ENCODE measurements at places on chromosomes 16 and 17.
A peak's percentile ranks its signal among the peaks of the same experiment; 100 is the strongest.

GRCh38 chr16:87671715-87672270, 69.5 kb downstream of the JPH3 start:
- DNase-seq: no peak

- DNase-seq: no peak
These were observed 81.2 kb upstream of the CACNG3 start for GRCh38 chr16:24174957-24175356.

DNA sequence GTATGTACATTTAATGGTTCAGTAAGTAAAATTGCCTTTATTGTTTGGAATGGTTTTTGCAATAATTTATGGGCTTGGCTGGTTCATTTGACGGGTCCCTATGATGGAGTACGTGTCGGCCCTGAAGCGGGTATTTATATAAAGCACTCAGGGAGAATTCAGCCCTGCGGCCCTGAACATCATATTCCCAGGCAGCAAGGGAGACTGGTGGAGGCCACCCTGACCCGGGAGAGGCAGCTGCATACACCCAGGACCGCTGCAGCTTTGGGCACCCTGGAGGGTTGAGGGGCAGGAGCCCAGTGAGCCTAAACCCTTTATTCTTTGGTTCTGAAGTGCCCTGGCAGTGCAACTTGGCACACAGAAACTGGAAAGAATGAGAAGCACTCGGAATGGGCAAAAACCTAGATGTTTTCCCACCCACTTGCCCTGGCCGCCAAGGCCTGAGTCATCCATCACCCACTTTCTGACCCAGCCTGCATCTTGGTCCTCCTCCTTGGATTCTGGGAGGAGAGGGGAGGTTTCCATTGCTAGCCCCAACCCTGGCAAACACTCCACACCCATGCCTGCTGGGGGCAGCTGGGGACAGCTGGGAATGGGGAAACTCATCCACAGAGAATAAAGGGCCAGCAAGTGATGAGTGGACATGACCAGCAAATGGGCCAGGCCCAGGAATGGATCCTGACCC, 162.2 kb upstream of the TNRC6C start:
- DNase-seq: no peak

DNA sequence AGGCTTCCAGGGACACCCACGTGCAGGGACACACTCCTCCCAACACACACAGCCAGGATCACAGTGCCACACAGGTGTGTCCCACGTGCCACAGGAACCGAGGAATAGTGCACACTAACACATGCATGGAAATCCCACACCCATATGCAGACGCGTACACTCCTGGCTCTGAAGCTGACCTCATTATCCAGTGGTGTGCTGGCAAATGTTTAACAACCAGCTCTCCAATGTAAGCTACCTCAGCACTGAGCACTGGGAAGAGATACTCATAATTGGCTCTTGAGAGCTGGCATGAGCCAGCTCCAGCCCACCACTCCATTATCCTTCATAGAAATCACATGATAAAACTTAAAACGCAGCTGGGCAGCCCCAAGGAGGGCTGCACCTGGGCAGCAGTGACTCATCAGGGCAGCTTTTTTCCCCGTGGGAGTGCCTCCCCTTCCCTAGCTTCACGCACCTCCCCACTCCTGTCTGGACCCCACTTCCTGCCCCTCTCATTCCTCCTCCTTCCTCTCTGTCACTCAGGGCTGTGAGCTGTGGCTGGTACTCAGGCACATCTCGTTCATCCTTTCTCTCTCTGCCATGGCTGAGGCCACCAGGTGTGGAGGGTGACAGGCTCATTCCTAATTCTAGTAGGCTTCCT, 14.9 kb upstream of the TBX21 start:
- DNase-seq: peak; percentile 61
